ENCODE measurements at places on chromosomes 2 and 18. TPM values are rescaled to one million over a fixed set of nuclear protein-coding genes. Genes with fewer than 3 reads are reported as not detected.

C2orf78 gene
- total RNA-seq: not detected

SP5 gene
- total RNA-seq: not detected

UGT1A4 gene
- not detected for total RNA-seq

STON1 gene
- 0.07 TPM for total RNA-seq

TMEM17 gene
- 3.9 TPM for total RNA-seq

SERPINB5 gene
- total RNA-seq: 35.3 TPM

MOCOS gene
- total RNA-seq: 12.2 TPM

CCDC150 gene
- 8.4 TPM for total RNA-seq

LINC00305 gene
- total RNA-seq: not detected

KLHL14 gene
- not detected for total RNA-seq

PFN4 gene
- not detected for total RNA-seq

LAMA3 gene
- total RNA-seq: 0.56 TPM

CFC1B gene
- total RNA-seq: not detected

RAPH1 gene
- total RNA-seq: 7.7 TPM

MATN3 gene
- total RNA-seq: 0.47 TPM

STARD6 gene
- total RNA-seq: not detected

SH3BP4 gene
- 20.2 TPM for total RNA-seq

NETO1 gene
- total RNA-seq: not detected

Data from HT1080 (cell line).